ENCODE measurements at places on chromosomes 4 and X.

GRCh38 chr4:6644792-6645530 lies 4.5 kb downstream of the MRFAP1 start:
- DNase-seq = no peak

DNA sequence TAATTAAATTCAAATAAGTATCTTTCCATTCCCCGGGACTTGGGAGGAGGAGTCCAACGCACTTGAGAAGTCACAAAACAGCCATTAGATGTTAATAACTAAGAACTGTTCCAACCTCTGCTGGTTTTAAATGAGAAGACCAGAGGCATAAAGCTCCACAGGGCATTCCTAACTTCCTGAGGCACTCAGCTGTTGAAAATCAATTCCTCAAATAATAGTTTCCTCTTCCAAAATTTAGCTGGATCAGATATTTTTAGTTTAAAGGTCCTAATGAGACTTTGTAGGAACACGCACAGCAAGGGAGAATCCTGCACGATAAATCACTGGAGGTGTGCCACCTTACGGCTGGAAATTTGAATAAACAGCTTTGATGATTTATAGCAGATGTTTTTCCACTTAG lies 504.3 kb upstream of the ZFP42 start:
- DNase-seq = no peak

DNA sequence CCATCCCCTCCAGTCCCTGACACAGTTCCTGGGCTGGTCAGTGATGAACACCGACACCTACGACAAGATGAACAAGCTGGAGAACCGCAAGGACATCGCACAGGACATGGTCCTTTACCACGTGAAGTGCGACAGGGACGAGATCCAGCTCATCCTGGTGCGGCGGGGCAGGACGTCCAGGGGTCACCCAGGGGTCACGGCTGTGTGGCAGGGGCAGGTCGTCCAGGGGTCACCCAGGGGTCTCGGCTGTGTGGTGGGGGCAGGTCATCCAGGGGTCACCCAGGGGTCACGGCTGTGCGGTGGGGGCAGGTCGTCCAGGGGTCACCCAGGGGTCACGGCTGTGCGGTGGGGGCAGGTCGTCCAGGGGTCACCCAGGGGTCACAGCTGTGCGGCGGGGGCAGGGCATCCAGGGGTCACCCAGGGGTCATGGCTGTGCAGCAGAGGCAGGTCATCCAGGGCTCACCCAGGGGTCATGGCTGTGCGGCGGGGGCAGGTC lies 16.7 kb downstream of the ATP5ME start:
- DNase-seq = no peak

GRCh38 chr4:123262080-123262479 lies 134.5 kb upstream of the SPRY1 start:
- no peak for DNase-seq

- no peak for DNase-seq
Observed at GRCh38 chrX:57104406-57104805, 16.9 kb downstream of the SPIN2B start.

DNA sequence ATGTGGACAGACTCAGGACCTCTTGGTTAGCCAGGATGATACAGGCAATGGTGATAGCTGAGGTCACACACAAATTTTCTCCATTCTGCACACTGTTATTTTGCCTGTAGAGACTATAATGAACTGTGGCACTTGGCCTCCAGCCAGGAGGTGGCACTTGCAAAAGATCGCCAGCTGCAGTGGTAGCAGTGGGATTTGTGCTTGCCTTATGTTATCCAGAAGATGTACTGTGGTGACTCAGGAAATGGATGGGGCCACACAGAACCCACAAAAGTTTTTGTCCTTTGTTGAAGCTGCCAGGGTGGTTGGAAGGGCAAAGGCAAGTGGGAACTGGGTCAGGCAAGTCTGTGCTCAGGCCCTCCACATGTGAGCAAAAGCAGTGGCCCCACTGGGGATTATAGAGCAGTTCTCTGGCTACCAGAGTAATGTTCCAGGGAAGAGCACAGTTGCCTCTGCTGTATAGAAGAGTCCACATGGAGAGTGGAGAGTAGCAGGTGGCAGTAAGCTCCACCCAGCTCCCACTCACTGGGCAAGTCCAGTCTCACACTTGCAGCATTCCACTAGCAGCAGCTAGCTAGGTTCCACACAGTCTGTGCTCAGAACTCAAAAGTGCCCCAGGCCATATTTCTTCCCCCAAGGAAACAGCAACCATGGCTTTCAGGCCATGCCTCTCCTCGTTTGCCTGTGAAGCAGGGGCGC lies 5.9 kb upstream of the C4orf17 start:
- DNase-seq = no peak

- DNase-seq = no peak
Observed at GRCh38 chr4:56123051-56123450, 174.3 kb downstream of the CEP135 start.

DNA sequence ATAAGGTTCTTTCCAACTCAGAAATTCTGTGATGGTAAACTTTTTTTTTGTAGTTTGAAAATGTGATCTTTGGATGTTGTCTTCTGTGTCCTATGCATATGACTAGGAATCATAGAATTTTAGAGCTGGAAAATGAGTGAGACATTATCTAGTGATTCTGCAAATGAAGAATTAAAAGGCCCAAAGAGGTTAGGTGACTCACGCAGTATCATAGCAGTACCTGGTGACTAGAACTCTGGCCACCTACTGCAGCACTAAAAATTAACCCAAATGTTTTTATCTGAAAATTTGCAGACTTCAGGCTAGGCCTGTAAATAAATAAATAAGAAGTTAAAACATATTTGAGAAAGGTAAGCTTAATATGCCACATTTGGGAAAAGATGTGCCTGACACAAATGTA lies 52.8 kb downstream of the NFKB1 start:
- DNase-seq = no peak

- no peak for DNase-seq
Observed at GRCh38 chr4:16329125-16329796, 103.0 kb upstream of the TAPT1 start.

DNA sequence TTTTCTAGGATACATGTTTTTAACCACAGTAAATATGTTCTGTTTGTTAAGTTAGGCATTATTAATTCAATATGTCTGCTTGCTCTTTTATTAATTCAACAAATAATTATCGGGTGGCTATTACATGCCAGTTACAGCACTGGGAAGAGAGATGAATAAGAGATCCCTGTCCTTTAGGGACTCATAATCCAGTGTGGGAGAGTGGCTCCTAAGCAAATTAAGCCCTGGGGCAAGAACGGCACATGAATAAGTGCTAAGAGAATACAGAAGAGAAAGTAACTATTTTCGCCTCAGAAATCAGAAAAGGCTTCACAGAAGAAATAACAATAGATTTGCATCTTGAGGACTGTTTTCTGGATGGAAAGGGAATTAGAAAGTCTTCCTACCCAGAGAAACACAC lies 236.7 kb downstream of the NR3C2 start:
- DNase-seq = no peak

GRCh38 chrX:122269243-122269781 lies 914.8 kb upstream of the GRIA3 start:
- no peak for DNase-seq

- no peak for DNase-seq
Observed at GRCh38 chr4:48639807-48640206, 140.3 kb downstream of the FRYL start.

GRCh38 chrX:16394290-16394689 lies 227.0 kb downstream of the MAGEB17 start:
- no peak for DNase-seq

GRCh38 chr4:7031558-7032449 lies 11.4 kb upstream of the TADA2B start:
- no peak for DNase-seq

GRCh38 chr4:180521181-180521580 lies 1722.0 kb upstream of the TENM3 start:
- no peak for DNase-seq

DNA sequence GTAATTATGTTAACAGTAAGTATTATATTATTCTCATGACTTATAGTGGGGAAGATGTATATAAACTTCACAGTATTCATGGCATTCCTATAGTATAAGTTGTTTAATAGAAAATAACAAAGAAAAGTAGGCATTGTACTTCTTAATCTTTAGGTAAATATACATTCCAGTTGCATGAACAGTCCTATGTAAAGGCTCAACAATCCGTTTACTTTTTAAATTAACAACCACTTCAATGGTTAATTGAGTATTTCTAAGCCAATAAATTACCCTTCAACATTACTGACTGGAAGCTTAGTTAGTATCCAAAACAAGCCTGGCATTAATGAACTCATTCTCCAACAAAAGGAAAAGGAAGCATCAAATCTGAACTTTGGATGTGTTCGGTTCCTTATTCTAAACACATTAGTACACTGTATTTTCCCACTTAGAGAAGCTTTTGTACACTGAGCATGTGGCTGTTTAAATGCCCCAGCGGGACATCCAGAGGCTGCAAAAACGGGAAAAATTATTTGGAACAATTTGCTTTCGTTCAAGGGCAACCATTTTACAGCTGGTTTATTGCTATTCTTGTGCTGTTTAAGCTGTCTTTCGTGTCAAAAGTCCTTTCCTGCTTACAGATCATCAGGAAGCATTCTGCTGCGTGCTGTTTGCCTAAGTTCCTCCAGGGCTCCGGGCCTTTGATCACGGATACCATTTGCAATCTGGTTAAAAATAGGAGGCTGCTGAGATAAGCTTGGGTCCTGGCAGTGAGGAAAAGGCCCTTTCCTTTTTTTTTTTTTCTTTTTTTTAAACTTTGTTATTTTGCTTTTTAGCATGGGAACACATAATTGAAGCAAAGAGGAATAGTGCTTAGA lies 460.3 kb downstream of the SPRY1 start:
- peak; percentile 3 for DNase-seq

DNA sequence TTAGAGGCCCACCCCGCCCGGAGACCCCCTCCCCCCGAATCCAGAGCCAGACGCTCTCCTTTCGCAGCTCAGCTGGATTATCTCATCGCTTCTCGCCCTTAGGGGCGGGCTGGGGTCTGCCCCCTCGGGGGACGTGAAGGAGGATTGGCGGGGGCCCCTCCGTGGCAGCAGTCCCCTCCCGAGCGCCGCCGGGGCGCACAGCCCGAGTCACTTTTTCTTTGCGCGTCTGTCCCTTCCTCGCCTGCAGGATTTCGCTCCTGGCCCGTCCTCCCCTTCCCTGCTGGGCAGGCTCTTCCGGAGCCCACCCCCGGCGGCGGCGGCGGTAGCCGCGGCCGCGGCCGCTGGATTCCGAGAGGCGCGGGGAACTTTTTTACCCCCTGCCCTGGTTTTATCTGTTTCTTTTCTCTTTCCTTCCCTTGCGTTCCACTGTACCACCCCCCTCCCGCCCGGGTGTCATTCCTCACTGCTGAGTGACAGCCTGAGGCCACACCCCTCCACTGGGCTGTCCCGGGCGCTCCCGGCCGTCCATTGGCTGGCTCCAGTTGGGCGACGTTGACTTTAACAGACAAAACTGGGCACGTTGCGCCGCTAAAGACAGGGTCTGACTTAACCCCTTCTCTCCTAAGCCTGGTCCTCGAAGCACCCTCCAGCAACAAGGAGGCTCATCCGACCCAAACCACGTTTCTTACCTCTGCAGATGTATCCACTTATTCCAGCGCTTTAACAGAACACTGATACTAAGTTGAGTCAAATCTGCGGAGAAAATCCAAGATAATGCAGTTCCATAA lies 492 bp upstream of the NKX3-2 start:
- DNase-seq = peak; percentile 20

GRCh38 chrX:48802905-48803200 lies 986 bp downstream of the HDAC6 start:
- no peak for DNase-seq

DNA sequence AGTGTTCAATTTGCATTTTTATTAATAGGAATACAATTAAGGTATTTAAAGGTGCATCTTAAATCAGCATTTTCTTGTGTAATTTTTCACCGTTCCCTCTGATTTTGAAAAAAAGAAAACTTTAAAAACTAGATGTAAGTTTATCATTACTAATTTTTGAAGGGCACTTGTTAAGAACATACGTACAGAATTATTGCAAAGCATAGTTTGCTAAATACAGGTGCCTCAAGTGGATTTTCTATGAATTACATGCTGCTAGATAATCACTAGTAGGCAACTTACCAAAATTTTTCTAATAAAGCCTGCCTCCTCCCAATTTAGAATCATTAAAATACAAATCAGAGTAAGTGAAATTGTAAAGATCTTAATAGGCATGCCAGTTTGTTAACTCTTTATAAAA lies 8.5 kb downstream of the CNKSR2 start:
- no peak for DNase-seq

DNA sequence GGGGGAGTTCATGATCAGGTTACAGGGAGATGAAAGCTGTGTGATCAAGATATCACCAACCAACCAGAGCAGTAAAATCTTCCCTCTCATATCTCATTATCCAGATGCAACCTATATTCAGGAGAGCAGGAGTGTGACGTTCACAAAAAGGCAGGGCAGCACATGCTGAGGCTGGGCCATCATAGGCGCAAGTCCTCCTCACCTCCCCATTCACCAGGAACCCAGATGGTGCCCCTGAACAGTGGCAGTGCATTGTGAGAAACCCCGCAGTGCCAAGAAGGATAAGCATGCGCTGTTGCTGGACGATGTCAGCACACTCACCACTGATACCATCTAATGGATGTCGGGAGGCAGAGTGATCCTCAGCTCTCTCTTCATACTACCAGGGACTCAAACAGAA lies 170.9 kb downstream of the COL25A1 start:
- DNase-seq = no peak

DNA sequence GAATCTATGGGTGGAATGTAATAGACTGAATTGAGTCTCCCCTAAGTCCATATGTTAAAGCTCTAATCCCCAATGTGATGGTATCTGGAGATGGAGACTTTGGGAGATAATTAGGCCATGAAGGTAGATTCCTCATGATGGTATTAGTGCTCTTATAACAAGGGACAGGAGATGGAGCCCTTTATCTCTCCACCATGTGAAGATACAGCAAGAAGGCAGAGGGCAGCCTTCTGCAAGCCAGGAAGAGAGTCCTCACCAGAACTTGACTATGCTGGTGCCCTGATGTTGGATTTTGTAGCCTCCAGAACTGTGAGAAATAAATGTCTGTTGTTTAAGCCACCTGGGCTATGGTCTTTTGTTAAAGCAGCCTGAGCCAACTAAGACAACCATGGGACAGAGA lies 76.4 kb upstream of the F8A3 start:
- DNase-seq = no peak

- no peak for DNase-seq
Observed at GRCh38 chr4:8614365-8615193, 22.0 kb downstream of the CPZ start.

DNA sequence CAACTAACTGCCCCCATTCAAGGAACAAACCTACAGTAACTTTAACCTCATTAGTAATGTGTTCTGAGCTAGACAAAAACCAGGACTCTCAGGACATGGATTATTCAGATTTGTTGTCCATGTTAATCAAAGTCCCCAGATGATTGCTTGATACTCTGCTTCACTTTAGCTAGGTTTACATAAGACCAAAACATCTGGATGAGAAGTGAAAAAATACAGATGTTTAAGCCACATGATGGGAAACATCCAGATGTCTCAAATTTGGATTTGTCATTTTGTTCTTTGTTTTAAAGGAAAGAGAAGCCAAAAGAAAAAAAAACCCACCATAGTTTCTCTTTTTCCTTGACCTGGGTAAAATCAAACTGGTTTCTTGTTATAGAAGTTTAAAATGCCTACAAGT lies 48.5 kb upstream of the NRK start:
- DNase-seq = no peak
